ENCODE measurements at places on chromosomes 1 and 21. TPM values are rescaled to one million over a fixed set of nuclear protein-coding genes. Genes with fewer than 3 reads are reported as not detected.

Gene HMCN1
- total RNA-seq, result 0.27 TPM

Gene OR2T33
- total RNA-seq, result not detected

Gene CACHD1
- 1.7 TPM for total RNA-seq

Gene SHE
- 0.05 TPM for total RNA-seq

Gene AGO1
- 3.6 TPM for total RNA-seq

Gene SELP
- total RNA-seq, result not detected

Data from A549 treated with RU486 at 1 μM for 4 hours (cell line).